ENCODE measurements at places on chromosomes 12 and 14. TPM values are rescaled to one million over a fixed set of nuclear protein-coding genes. Genes with fewer than 3 reads are reported as not detected.

DNA sequence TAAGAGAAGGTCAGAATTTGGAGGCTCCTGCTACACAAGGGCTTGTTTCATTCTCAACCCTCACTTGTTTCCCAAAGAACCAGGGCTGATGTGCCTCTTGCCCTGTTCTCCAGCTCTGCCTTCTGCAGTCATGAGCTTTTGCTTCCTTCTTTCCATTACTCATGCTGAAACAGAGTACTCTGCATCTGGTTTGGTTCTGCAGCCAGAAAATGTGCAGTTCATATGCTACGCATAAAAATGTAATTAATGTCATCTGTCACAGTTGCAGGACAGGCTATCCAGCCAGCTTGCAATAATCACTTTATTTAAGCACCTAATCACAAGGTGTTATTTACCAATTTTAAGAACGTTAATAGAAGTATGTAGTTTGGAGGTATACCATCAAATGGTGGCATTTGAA is 150.2 kb downstream of the SRGAP1 start:
- DNase-seq: no peak

SLC17A8 gene
- total RNA-seq: not detected

STYK1 gene
- total RNA-seq: 4.4 TPM

DNA sequence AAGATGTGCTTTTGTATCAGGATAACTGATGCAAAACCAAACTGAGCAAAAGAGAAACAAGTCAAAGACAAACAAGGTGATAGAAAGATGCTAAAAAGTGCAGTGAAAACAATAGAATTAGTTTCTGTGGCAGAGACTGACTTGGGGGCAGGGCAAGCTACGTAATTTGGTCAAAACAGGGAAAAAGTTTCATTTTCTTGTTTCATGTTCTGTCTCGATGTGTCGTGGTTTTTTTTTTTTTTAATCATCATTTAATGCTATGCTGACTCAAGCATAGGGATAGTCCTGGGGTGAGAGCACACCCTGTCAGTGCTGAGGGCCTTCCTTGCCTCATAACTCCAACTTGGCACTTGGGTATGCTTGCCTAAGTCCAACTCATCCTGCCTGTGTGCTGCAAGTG is 144.1 kb upstream of the PTPRQ start:
- no peak for DNase-seq

GRCh38 chr14:89342049-89342448 is 75.0 kb downstream of the FOXN3 start:
- DNase-seq: no peak

GRCh38 chr12:8989413-8989812 is at the start of gene KLRG1:
TSS of gene KLRG1 (plus strand) at chr12:8989546. CDS start at chr12:8989636, 90 bp downstream.
- no peak for DNase-seq

All from HCT116 (cell line).